Activated naive CD4-positive, alpha-beta T cell (primary cell): ENCODE measurements at places on chromosomes 12 and 14.

GRCh38 chr12:126493366-126494108 lies 1428.3 kb downstream of the AACS start:
- DNase-seq, result no peak

- no peak for DNase-seq
Measured at GRCh38 chr12:111085096-111085495, 164.7 kb upstream of the MYL2 start.

- DNase-seq, result no peak
Measured at GRCh38 chr14:44970907-44971306, 8.9 kb downstream of the TOGARAM1 start.

DNA sequence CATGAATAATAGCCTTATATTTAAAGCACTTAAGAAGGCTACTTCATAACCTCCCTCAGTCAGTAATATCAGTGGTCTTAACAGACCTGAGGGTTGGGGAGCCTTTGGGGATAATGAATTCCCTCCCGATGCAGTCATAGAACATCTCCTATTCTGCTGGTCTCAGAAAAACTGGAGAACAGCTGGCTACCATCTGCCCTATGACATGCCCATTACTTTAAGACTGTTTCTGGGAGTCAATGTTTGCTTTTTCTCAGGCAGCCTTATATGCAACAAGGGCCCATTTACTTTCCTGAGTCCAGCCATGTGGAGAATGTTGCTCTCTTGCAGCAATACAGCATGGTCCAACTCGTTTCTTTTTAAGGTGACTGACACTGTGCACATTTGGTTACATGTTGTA lies 161.7 kb upstream of the PARP11 start:
- no peak for DNase-seq

- DNase-seq, result no peak
Measured at GRCh38 chr12:39588348-39588747, 31.3 kb downstream of the ABCD2 start.

GRCh38 chr12:42695490-42695995 lies 106.0 kb upstream of the PRICKLE1 start:
- no peak for DNase-seq

DNA sequence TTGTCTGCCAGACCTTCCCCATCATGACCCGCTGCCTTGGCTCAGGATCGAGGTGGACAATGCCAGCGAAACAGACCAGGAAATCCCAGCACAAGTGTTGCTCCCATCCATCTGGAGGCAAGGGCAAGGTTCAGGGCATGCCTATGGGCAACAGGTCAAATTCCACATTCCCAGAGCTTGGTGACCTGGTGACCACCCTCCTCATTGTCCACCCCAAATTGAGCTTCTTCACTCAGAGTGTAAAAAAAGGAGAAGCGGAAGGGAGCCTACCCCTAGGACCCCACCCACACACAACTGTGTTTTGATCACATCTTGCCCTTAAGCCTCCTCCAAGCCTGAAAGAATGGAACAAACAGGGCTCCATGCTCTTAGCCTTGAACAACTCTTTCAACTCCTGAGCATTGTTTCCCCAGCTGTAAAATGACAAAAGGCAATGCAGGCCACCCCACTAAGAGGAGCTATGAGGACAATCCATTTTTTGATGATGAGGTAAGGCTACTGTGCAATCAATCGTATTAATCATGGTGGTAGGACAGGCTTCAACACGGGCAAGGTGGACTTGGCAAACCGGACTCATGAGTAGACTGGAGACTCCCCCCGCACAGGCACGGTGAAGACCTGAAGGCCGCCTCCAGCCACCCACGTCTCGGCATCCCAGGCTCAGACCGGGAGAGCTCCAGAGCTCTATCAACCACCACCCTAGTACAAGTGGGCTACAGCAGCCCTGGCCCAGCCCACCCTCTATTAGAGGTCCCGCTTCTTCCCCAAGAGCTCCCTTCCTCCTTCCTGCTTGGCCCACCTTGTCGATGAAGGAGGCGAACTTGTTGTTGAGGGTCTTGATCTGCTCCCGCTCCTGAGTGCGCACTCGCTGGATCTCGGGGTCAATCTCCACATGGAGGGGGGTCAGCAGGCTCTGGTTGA lies 866 bp downstream of the KRT79 start:
- DNase-seq, result no peak

DNA sequence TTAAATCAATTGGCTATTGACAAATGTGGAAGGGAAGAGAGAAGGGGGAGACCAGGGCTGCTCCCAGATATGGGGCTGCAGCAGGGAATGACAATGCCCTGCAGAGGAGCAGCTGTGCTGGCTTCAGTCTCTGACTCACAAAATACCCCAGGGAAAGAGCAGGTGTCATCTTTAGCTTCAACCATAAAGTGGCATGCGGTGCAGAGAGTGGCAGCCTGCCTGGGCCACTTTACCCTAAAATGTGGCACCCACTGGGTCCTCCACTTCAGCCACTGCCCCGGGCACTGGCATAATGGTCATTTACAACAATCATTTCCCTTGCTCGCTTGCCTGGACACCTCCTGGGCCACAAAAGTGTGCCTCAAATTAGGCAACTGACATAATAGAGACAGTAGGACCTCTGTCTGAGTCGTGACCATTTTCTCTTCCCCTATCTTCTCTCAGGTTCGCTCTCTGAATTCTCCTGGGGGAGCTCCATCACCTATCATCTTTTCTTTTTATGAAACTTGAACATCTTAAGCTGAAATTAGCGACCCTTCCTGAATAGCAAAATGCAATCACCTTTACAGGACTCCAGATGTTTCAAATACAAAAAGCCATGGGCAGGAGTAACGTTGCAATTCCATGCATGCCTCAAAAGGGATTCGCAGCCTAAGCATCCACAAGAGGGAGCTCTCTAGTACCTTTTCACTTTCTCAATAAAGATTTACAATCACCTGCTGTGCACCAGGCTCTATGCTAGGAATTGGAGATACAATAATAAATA lies 179.9 kb upstream of the ATF7IP start:
- DNase-seq, result no peak

- no peak for DNase-seq
Measured at GRCh38 chr12:119857041-119857591, 20.0 kb downstream of the CIT start.

DNA sequence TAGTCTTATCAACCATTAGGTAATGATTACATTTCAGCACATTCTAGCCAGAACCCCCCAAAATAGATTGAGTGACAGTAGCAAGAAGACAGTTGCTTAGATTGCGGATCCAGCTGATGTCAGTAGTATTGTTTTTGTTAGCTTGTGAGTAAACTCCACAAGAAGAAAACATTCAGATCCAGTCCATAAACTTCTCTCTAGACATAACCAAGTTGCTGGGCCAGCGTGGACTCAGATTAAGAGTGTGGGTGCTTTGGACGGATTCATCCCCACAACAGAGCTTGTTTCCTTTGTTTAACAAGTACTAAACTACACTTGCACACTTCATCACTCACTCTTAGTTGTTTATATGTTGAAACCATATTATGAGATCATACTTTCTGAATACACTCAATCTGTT lies 293.4 kb downstream of the NPAS3 start:
- no peak for DNase-seq

GRCh38 chr14:91380610-91381371 lies 36.8 kb downstream of the CCDC88C start:
- no peak for DNase-seq

DNA sequence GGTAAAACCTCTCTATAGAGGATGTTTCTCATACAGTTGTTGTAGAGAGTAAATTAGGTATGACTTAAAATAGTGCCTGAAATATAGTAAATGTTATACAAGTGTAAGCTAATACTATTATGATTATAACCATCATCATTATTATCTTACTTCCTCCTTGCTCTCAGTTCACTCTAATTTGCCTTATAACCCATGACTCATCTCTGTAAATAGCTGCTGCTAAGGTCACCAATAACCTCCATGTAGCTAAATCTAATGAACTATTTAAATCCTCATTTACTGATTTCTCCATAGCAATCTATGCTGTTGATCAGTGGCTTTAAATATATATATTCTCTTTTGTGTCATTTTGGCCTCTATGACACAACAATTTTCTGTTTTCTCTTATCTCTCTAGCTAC lies 109.6 kb downstream of the RMST start:
- no peak for DNase-seq

- DNase-seq, result no peak
Measured at GRCh38 chr14:60106339-60106738, 14.6 kb downstream of the PCNX4 start.

DNA sequence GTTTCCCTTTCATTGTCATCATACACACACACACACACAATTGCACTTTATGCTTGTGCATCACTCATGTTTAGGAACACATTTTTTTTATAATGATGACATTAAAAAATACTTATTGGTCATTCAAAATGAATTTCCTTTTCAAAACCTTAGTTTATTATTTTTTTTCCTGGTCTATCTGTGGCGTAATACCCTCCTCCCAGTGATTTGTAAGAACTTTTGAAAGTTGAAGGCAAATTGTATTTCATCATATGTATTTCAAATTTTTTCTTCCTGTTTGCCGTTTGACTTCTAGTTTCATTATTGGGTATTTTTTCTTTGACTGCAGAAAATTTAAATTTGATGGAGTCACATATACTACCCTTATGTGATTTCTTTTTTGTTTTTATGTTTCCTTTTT lies 2.5 kb upstream of the LRRK2 start:
- DNase-seq, result no peak

GRCh38 chr12:31710021-31710818 lies 18.6 kb downstream of the AMN1 start:
- no peak for DNase-seq

DNA sequence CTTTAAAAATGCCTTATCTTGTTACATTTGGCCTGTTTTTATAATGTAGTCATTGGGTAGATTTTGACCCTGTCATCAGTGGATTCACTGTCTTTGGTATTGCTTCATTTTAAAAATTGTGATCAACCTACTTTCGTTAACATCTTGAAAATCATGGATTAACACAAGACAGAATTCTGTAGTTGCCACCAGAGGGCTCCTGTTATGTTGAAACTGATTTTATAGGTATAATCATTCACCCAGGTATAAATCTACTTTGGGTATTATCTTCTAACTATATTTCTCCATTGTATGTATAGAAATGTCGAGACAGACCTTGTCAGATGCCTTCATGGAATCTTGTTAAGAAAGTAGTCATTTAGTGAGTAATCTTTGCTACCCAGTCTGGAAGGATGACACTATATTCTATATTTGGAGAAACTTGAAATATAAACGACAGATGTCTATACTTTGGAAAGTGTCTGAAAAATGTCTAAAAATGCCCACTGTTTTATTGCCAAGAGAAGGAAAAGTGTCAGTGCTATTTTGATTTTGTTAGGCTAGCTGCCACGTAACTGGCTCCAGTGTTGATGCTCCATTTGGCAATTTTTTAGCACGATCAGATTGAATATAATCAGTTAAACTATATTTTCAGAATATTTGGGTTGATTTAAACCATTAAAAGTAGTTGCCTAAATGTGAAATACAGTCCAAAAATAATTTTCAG lies 129.4 kb downstream of the PELI2 start:
- no peak for DNase-seq

- DNase-seq, result no peak
Measured at GRCh38 chr12:92107094-92107493, 38.6 kb downstream of the BTG1 start.

DNA sequence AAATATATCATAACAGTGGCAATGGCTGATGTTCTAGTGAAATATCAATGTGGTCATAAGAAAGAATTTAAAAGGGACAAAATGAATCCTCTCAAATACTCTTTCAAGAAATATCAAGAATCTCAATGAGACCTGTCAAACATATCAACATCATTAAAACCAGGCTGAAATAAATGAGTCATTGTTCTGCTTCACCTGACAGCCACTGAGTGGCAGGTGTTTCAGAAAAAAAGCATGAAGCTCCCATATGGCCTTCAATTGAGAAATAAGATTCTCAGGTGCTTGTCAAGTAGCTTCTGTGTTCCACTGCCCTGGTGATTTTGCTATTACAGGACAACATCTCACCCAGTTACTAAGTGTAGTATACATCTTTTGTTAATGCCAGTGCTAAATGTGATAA lies 21.5 kb downstream of the ANAPC5 start:
- no peak for DNase-seq

DNA sequence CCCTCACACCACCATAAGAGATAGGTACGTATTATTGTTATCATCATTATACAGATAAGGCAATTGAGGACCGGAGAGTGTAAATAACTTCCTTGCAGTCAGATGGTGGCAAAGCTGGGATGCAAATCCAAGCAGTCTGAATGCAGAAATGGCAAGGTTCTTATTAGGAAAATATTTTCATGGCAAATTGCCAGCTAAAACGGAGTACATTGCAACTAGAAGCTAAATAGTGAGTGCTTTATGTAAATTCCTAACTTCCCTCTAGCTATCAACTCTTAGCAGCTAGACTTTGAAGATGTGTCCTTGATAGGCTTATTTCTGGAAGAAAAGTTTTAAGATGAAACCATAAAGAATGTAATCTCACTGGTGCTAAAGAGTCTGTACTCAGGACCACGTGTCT lies 323.9 kb upstream of the DIO2 start:
- no peak for DNase-seq

DNA sequence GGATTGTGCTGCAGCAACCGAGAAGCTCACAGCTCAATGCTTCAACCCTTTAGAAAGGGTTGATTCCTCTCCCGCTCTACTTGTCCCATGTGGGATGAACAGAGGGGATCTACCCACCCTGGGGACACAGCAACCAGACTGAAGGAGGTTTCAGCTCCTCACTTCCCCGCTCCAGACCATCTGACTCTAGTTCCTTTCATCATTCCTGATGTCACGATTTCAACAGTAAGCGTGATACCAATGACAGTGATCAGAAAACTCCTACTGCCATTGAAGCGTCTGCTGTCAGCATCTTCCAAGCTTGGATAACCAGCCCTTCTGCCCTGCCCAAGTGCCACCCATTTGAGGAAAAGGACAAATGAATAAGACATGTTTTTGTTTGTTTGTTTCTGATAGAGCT lies 14.3 kb downstream of the SERPINA1 start:
- DNase-seq, result no peak

DNA sequence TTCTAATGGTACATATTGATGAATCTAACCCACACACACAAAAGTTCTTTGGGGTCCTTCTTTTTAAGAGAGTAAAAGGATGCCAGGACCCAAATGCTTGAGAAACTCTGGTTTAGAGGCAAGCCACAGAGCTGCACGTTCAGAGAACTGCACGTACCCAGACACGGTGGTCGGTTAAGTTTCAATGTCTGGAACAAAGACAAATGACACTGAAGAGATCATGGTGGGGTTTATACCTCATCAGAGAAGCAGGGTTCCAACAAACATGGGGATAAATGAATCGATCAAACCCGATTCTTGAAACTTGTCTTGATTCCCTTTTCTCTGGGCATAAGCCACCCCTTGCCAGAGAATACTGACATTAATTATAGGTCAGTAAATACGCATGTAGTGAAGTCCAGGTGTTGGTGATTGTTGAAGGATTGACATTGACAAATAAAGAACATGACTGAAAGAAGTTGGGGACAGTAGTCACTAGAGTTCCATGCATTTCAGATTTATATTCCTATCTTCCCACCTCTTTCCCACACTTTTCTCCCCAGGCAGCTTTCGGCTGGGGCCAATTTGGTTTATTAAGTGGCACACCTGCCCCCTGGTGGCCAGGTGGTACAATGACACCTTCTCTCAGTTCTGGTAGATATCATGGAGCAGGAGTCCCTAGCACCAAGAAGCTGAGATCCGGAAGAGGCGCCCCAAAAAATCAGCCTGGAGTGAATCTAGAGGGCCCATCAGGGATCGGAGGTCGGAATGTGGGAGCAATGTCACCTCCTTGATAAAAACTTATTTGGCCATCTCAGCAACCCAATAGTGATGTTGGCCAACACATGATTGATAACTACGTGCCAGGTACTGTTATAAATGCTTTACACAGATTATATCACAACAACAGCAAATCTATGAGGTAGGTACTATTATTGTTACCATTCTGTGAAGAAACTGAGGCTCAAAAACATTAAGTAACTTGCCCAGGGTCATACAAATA lies 17.8 kb upstream of the HDAC7 start:
- DNase-seq, result no peak

- DNase-seq, result no peak
Measured at GRCh38 chr12:113537046-113537750, 65.5 kb upstream of the LHX5 start.
